ENCODE measurements at places on chromosomes 1 and 21. TPM values are rescaled to one million over a fixed set of nuclear protein-coding genes. Genes with fewer than 3 reads are reported as not detected.

The SGIP1 gene
- total RNA-seq, result 1.4 TPM

The LIN28A gene
- not detected for total RNA-seq

The HSPA6 gene
- total RNA-seq, result 0.82 TPM

The KCNJ9 gene
- total RNA-seq, result not detected

All from transverse colon (tissue), 4 donors.